Activated T-cell treated with anti-CD3 and anti-CD28 coated beads, Interleukin-2, amount 50 U/mL, for 1 hour (primary cell): ENCODE measurements at places on chromosomes 3 and 15.

- DNase-seq: peak; percentile 43
These were observed 183.4 kb upstream of the TOPAZ1 start for GRCh38 chr3:44058022-44058867.

DNA sequence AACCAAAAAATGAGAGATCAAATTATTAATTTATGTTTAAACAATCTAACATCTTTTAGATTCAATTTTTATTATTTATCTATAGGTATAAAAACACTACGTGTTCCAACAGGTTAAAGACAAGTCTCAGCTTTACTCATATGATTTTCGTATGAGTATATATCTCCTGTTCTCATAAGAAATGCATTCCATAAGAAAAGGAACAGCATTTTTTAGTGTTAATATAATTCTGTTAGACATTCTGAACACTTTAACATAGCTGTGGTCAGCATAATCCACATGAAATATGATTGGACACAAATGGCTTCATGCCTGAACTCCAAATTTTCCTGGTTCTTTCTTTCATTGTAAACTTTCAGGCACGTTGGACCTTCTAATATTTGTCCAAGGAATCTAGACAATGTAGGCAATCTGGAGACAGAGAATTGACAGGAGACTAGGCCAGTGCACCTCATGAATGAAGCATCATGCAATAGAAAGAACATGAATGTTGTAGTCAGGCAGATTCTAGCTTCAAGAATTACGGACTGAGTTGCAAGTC lies 1122.0 kb upstream of the ALCAM start:
- DNase-seq: no peak

DNA sequence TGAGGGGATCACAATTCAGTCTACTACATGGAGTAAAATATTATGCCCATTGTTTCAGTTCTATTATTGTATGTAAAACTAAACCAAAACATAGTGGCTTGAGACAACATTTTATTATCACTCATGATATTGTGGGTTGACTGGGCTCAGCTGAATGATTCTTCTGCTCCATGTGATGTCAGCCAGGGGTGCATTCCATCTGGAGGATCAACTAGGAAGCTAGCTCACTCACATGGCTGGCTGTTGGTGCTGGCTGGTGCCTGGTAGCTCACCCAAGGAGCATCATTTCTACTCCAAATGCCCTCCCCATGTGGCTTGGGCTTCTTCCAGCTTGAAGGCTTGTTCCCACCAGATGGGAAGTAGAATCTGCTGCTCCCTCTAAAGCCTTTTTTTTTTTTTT lies 51.8 kb upstream of the CLRN1 start:
- no peak for DNase-seq

DNA sequence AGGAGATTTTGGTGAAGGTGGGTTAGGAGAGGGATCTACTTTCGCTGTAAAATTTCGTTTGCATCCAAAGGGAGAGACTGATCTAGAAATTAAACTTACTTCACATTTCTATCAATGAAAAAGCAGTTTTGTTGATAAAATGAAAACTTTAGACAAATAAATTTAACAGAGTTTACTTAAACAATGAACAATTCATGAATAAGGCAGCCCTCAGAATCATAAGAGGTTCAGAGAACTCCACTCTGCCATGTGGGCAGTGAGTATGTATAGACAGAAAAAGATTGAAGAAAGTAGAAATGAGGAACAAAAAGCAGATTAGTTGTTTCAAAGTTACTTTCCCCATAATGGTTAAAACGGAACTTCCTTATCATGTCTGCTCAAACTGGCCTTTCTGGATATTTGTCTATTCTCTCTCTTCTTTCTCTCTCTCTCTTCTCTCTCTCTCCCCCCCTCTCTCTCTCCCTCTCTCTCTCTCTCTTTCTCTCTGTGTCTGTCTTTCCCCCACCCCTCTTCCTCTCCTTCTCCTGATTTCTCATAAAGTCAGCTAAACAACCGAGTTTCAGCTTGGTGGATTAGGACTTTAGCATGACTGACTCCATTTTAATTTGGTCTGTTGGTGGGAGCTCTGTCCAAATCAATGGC lies 248.9 kb downstream of the TJP1 start:
- no peak for DNase-seq

GRCh38 chr15:74565381-74566085 lies 24.5 kb downstream of the ARID3B start:
- no peak for DNase-seq

- no peak for DNase-seq
These were observed 296.6 kb upstream of the MME start for GRCh38 chr3:154783521-154783931.

DNA sequence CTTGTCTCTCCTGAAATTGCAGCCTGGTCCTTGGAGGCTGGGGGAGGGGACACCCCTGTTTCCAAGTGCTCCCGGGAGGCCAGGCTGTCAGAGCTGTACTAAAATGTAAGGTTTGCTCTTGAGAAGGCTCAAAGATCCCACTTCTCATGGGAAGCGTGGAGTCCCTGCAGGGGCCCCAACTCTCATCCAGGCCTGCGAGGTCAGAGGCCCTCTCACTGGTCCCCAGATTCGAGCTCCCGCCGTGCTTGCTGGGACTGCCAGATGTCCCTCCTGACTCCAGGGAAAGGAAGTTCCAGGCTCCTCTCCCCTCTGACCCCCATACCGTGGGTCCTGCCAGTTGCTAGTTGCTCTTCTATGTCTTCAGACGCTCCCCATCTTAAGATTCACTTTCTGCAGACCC lies 14.5 kb upstream of the ANPEP start:
- no peak for DNase-seq

DNA sequence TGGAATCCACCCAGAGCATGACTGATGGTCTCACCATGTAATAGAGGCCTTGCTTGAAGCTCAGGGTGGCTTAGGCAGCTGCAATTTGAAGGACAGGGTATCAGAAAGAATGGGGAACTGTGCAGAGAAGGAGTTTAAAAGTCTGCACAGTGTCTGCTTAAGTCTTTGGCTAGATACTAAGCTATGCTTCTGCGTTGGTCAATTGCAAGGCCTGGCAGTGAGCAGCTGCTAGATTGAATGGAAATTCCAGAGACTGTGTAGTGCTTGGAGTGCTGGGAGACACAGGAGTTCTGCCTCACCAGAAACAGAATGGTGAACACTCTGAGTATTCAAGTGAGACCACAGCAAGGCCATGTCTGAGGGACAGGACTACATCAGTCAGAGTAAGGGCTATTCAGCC lies 17.3 kb upstream of the ATP10A start:
- DNase-seq: no peak

DNA sequence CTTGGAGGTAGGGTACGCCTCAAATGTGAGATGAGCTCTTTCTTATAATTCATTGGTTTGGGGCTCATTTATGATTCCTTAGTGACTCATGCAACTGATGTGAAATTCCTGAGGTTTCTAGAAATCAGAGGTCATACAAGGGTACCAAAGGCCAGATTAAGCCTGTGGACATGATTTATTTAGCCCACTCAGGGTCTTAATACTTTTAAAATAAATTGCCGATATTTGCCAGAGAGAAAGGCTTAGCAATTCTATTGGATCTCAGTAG lies 289.0 kb downstream of the NEK10 start:
- DNase-seq: no peak

DNA sequence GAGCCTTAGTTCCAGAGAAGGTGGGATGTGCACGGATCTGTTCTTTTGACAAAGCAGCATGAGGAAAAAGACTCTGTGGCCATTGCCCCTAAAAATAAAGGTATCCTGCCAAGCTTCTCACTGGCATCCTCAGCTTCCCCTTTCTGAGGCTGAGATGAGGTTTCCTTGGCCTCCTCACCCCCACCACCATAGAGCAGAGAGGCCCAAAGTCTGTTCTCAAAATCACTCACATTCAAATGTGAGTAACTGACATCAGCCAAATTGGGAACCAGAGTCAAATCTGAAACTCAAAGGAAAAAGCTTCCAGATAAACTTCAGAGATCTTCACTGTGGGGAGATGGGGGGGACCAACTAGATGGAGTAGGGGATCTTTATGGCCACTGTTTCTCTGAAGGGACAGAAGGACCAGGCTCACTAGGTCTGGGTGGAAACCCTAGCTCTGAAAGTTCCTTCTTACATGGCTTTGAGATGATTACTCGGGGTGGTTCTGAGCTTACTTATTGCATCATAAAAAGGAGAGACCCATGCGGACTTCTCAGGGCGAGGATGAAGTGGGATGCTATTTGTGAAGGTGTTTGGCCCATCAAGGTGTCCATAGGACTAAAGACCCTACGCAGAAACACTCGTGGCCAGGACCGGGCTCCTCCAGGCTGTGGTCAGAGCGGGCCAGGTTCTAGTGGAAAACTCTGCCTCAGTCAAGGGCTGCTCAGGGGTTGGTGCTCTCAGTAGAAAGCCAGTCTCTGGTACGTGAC lies 61.5 kb upstream of the MEF2A start:
- DNase-seq: no peak

DNA sequence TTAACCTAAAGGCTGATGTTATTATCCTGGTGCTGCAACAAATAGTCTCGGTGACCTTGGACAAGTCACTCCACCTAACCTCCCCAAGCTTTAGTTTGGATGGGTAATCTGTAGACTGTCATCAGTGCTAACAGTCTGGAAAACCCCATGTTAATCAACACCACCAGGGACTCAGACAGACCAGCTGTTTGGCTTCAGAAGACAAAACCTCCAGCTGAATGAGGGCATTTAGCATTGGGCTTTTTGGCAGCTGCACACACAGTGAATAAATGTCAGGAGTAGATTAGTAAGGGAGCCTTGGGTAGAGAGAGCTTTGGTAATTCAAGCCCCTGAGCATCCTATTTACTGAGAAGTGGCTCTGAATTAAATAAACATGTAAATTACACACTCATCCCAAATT lies 24.9 kb upstream of the C3orf80 start:
- DNase-seq: no peak

DNA sequence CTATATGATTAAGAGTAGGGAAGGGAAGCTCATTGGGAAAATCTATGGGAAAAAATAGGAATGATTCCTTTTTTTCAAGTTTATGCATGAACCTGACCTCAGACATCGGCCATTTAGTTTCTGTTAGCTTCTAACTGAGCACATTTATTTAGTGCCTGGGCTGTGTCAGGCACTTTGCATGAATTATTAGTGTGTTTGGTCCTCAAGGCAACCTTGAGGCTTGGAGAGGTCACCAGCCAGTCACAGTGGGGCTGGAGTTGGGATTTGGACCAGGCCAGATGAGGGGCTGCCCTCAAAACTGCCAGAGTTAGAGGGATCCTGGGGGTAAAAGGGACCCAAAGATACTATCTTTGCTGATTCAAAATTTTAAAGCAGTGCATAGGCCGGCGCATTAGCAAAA lies 8.1 kb downstream of the SIAH2 start:
- no peak for DNase-seq

- DNase-seq: no peak
These were observed 41.8 kb upstream of the RHO start for GRCh38 chr3:129486664-129487035.

DNA sequence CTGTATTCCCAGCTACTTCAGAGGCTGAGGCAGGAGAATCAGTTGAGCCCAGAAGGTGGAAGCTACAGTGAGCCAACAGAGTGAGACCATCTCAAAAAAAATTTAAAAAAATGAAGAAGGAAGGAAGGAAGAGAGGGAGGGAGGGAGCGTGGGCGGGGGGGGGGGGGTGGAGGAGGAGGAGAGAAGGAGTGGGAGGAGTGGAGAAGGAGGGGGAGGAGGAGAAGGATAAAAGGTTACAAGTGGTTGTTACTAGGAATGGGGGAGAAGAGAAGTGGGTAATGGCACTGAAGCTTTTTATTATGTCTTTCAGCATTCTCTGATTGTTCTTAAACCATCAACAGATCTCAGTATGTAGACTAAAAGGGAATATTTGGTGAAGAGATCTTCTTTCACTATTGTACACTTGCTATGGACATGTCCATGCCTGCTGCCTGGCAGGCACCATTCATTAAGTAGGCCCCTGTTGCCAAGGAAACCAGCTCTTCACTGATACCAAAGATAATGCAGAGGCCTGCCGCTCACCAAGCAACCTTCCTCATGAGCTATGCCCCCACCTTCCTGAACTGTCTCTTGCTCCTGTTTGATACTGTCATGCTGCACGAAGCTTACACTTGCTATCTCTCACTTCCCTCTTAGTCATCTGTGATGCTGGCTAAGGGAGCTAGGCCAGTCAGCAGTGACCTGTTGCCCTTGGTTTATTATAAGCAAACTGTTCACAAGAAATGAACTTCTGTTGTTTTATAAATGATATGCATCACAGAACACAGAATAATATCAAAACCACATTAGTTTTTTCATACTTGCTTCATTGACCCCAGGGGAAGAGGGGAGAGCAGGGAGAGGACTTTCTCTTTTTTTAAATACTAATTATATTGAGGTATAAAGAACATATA lies 23.1 kb downstream of the EPM2AIP1 start:
- no peak for DNase-seq
